ENCODE measurements at places on chromosomes 12 and 14. TPM values are rescaled to one million over a fixed set of nuclear protein-coding genes. Genes with fewer than 3 reads are reported as not detected.

POTEM gene
- not detected for polyA plus RNA-seq

- no peak for DNase-seq
These were observed 584.6 kb downstream of the ALG10 start for GRCh38 chr12:34606749-34607519.

GRCh38 chr12:84435682-84436081 is 476.9 kb downstream of the SLC6A15 start:
- no peak for DNase-seq

DNA sequence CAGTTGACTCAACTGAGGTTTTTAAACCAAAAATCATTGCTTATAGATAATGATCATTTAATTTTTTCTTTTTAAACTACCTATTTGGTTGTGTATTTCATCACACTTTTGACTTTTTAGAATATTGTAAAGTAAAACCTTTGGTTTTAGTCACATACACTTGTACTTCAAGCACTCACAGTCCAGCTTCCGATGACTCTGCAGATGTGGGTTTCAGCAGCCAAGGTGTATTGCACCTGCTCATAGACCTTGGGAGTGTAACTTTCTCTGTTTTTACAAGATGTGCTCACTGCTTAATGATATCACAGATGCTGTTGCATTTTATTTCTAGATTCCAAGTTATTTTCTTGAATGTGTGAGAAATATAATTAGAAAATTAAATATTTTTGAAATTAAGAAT is 188.3 kb upstream of the SLC38A2 start:
- no peak for DNase-seq

GRCh38 chr12:109832541-109833306 is 474 bp downstream of the TRPV4 start:
- DNase-seq, result no peak

DNA sequence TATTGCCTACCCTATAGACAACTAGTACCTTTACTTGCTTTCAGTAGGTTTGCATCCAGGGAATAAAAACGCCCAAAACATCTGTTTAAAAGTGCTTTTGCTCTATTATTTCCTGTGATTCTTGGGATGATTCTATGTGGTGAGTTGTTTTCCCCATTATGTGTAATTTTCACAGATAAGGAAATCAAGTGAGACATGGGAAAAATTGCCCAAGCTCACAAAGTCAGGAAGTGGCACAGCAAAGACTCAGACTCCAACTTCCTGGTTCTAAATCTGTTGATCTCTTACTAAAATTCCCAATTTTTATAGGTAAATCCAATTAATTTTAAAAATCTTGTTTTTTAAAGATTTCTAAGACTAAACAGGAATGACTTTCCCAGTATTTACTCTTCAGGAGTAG is 39.0 kb downstream of the NID2 start:
- DNase-seq, result no peak

DNA sequence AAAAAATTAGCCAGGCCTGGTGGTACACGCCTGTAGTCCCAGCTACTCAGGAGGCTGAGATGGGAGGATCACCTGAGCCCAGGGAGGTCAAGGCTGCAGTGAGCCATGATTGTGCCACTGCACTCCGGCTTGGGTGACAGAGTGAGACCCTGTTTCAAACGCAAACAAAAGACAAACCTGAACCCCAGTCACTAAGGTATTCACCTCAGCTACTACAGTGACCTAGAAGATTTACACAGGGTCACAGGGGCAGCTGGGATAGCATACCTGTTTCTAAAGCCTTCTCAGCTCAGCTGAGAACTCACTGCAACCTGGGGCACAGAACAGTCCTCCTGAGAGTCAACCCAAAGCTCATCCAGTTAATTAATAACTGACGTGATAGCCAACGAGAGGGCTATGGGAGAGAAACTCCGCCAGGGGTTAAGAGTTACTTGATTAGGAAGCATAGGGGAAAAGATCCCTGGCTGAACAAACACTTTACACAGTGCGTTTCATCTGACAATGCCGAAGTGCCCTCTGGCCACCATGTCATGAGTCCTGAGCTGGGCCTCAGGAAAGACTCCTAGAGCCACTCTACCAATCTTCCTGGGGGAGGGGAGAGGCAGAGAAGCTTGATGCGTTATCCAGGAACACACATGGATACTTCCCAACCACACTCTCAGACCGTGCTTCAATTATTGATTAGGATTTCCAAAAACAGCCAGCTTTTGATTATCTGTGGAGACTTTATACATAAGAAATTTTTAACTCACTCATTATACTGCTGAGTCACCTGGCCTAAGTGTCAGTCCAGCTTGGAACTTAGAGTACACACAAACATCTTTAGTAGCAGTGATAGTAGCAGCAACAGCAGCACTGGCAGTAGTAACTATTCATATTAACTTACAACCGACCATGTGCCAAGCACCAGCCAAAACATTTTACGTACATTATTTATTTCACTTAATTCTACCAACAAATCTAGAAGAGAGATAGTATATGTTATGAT is 48.2 kb downstream of the FOXN3 start:
- no peak for DNase-seq

- DNase-seq, result no peak
These were observed 34.3 kb upstream of the SLC38A1 start for GRCh38 chr12:46303039-46303666.

Measured in renal cortex interstitium (tissue), 15 donors.